Stimulated activated CD4-positive, alpha-beta T cell treated with anti-CD3 and anti-CD28 coated beads, TNF-alpha, amount 100 ng/mL, for 1 hour (primary cell): ENCODE measurements at places on chromosomes 12 and 14.

GRCh38 chr14:32939254-32940065 lies 781 bp downstream of the NPAS3 start:
- no peak for DNase-seq

GRCh38 chr12:127230843-127231260 lies 1036.1 kb upstream of the TMEM132C start:
- no peak for DNase-seq

GRCh38 chr12:6114476-6114870 lies 10.0 kb downstream of the VWF start:
- no peak for DNase-seq

- no peak for DNase-seq
These were observed 39.2 kb downstream of the IGF1 start for GRCh38 chr12:102441077-102441596.

DNA sequence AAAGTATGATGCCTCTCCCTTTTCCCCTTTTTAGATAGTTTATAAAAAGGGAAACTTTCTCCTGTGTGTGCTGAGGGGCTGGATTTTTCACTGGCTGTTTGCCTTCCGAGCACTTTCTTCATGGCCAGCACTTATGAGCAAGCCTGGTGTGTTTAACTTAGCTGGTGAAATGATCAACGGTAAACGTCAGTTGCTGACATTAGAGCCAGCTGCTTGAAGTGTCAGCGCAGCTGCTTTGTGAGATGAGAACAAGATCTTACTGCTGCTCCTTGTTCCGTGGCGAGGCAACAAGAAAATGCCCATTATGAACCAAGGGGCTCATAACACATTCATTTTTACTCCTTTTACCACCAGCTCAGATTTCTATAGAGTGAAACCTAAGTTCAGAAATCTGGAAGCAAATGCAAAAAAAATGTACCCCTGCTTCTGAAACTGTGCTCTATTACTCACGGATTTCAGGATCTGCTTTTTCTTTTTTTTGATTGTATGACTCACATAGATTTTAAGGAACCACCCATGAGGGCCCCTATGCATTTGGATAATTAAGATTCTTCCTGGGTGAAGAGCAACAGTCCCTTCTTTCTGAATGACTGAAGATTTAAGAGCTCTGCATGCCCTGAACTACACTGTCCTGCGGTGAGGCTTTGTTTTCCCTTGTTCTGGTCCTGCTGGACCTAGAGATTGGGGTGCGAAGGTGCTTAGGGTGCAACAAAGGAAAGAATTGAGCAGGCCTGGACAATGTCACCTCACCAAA lies 74.3 kb upstream of the CPM start:
- DNase-seq: no peak

- no peak for DNase-seq
These were observed 6.7 kb downstream of the CDKN1B start for GRCh38 chr12:12723681-12724420.
